ENCODE measurements at places on chromosomes 11 and 22.
A peak's percentile ranks its signal among the peaks of the same experiment; 100 is the strongest.

DNA sequence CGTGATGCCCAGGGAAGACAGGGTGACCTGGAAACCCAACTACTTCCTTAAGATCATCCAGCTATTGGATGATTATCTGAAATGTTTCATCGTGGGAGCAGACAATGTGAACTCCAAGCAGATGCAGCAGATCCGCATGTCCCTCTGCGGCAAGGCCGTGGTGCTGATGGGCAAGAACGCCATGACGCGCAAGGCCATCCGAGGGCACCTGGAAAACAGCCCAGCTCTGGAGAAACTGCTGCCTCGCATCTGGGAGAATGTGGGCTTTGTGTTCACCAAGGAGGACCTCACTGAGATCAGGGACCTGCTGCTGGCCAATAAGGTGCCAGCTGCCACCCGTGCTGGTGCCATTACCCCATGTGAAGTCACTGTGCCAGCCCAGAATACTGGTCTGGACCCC lies 43.5 kb upstream of the DAGLA start:
- DNase-seq, result no peak

DNA sequence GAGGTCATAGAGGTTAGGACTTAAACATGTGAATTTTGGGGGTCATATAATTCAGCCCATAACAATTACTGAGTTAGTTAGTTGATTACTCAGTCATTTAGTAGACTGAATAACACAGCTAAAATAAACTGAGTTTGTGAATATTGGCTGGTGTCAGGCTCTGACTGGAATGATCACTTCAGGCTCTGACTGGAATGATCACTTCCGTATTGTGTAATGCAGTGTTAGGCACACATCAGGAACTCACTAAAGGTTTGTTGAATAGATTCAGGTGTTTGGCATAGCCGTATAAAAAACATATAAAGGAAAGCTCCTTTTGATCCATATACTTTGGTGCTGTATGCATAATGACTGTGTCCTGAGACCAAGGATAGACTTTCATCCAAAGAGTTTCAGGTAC lies 610.5 kb downstream of the INSC start:
- DNase-seq, result no peak

DNA sequence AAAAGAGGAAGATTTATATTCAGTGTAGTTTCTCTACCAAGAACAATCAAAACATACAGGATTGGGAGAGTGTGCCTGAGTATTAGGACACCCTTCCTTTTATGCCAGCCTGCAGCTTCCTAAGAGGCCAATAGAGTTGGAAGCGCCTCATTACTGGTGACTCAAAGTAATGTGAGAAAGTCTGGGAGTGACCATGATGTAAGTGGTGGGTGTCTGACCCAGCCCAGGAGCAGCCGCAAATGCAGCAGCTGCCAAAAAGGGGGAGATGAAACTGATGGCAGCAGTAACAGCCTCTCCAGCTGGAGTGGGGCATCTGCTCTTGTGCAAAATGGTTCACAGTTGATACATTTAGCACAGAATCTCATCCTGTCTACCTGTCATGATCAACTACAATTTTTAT lies 62.0 kb downstream of the ZNF280B start:
- no peak for DNase-seq

DNA sequence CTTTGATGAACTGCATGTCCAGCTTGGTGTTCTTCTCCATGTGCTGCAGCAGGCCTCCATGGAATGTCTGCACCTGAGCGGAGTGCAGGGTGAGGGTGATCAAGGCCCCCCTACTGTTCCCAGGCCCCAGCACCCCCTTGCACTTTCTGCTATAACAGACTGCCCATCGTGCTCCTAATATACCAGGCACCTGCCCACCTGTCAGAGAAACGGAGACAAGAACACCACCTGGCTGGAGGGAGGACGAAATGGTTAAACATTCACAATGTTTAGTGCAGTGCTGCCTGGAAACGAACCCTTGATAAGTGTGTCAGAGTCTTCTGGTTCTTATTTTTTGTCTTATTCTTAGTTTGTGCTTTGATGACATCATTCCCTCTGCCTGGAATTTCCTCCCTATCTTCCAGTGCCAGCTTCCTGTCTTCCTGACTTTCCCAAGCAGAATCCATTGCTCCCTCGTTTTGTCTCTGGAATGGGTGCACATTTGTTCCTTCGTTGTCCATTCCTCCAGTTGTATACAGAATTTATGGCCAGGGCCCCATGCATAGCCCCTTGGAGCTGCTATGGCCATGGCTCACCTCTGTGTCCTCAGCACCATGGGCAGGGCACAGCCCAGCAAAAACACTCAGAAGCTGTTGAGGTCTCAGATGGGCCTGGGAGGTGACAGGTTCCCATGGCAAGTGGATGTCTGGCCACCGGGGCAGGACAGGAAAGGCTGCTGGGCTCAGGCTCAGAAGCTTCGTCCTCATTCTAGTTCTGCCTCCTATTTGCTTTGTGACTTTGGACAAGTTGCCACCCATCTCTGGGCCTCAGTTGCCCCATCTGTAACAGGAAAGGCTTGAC lies 11.9 kb downstream of the BAIAP2L2 start:
- DNase-seq, result no peak

DNA sequence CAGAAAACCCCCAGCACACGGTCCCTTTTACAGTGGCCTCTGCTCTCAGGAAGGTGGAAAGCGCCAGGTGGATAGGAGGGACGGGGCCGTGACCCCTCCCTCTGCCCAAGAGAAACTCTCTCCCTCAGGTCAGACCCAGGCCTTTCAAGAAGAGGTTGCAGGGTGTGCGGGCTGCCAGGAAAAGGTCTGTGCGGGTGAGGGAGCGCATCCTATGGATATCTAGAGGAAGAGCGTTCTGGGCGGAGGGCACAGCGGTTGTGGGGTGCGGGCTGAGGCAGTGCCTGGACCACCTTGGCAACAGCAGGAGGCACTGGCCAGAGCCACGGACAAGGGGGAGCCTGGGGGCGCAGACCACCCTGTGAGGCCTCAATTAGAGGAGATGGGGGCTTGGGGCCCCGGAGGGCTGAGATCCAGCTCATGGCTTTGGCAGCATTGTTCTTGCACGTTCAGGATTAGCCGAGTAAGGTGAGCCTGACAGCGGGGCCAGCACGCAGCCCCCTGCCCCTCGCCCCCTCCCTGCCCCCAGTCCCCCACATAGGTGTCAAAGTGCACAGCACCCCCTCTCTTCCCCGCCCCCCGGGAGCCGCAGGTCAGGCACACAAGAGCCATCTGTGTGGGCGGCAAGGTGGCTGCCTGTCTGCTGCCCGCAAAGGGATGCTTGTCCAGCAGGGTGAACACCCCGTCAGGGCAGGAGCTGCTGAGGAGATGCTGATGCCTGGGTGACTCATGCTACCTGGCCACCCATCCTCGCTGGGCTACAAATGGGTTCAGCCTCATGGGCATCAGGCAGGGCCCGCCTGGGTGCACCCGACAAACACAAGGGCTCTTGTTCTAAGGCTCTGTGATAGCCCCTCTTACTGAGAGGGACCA lies 92.8 kb upstream of the KCNQ1OT1 start:
- DNase-seq, result no peak

DNA sequence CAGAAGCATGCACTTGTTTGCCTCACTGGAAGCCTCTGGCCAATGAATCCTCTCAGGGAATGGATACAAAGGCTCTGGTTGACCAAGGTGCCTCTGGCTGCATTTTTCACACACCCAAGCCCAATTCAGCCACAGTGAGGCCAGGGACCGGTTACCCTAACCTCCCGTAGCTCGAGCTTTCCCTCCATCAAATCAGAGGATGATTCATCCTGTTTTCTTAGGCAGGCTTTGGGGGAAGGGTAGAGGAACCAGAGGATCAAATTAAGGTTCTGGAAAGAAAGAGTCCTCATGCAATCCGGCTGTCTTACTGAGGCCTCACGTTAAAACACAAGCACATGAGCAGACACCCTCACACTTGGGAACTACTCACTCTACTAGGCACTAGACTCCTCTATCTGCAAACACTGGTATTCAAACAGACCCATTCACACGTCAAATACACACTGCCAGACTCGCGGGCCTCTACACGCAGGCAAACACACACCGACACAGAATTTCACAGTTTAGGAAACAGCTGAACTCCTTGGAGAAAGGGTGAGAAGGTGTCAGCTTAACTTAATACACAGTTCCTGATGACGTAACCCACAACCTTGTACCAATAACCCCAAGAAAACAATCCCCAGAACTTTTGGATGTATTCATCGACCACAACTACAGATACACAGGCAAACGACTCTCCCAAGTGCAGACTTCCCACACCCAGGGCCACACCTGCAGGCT lies 12.4 kb downstream of the NRXN2 start:
- DNase-seq, result no peak

DNA sequence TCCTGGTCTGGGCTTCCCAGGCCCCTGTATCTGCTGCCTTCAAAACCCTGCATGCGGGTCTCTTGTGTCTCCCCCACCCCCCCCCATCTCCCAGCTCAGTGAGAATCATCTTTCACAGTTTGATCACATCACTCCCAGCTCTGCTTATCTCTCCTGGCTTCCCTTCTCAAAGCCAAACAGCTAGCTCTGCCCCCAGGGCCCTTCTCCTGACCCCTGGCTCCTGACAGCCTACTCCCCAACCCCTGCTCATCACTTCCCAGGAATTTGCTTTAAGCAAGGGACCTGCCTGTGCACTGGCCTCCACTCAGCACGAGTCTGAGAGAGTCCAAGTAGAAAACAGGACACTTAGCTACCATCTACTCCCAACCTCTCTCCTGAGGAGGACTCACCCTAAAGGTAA lies 342.7 kb downstream of the TENM4 start:
- DNase-seq, result no peak

- DNase-seq, result no peak
These were observed 83.9 kb downstream of the OTOG start for GRCh38 chr11:17630936-17631335.

DNA sequence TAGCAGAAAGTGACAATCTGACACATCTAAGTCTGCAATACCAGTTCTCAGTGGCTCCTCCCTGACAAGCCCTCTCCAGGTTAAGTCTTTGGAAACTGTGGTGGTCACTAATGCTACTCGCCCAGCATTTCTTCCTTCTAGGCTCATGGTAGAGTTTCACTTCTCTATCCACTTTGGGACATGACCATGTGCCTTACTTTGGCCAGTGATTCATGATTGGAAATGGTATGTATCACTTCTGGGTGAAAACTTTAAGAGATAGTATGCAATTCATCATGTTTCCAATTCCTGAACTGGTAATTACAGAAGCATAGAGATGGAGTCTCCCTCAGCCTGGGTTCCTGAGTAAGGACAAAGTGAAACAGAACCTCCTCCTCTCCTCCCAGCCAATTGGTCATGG lies 151.5 kb upstream of the LMO1 start:
- no peak for DNase-seq

- peak; percentile 11 for DNase-seq
These were observed 74.6 kb upstream of the SUSD2 start for GRCh38 chr22:24106385-24107381.

GRCh38 chr22:16854631-16855030 lies 29.4 kb upstream of the XKR3 start:
- DNase-seq, result no peak

- DNase-seq, result no peak
These were observed 85.8 kb downstream of the MYO7A start for GRCh38 chr11:77213589-77214428.

All from stimulated activated naive B cell treated with anti-CD40 and anti-IgM and Interleukin-4, amounts not matched to agents 10 μg/mL and 1 μg/mL and 100 μg/mL, for 72 hours (primary cell).